Femur (tissue), 1 donor: ENCODE measurements at places on chromosomes 1 and 21.

DNA sequence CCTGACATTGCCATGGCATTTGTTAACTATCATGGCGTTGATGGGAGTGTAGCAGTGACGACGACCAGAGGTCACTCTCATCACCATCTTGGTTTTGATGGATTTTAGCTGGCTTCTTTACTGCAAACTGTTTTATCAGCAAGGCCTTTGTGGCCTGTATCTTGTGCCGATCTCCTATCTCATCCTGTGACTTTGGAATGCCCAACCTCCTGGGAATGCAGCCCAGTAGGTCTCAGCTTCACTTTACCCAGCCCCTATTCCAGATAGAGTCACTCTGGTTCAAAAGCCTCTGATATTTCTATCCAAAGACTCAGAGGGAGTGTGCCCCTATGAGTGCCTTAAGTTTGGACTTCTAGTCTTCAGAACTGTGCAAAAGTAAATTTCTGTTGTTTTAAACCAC, 130.1 kb downstream of the ADAMTS1 start:
- no peak for DNase-seq

DNA sequence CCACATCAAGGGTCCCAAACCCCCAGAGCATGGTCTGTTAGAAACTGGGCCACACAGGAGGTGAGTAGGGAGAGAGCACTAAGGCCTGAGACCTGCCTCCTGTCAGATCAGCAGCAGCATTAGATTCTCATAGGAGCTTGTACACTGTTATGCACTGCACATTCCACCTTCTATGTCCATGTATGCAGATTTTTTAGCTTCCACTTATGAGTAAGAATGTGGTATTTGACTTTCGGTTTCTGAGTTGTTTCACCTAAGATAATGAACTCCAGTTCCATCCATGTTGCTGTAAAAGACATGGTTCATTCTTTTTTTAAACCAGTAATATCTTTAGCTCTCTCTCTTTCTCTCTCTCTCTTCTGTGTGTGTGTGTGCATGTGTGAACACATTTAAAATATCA, 663 bp upstream of the GBP6 start:
- DNase-seq: no peak

DNA sequence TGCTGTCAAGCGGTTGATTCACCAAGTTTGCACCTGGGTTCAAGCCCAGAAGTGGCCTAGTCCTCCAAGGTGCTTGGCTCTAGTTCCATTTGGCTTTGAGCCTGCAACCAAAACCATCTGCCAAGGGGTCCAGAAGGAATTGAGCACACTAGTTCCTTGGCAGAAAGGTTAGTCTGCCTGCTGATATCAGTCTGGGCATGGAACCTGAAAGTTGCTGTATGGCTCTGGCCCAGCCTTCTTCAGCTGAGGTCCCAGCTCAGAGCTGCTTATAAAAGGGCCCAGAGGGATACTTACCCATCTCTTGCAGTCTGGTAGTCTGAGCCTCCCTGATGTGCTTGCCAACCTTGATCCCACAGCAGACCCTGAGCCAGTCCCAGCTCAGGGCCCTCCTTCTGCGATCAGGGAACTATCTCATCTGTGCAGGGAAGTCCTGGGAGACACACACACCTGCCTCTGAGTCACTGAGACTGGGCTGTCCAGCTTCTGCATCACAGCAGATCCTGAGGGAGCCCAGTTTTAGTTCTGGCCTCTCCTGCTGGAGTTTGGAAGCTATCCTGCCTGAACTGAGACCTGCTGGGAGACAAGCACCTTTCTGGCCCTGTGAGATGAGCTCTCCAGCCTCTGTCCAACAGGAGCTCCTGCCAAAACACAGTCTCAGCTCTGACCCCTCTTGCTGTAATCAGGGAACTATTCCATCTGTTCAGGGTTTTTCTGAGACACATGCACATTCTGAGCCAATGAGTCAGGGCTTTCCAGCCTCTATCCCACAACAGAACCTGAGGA, 75.8 kb downstream of the CTH start:
- peak; percentile 86 for DNase-seq

DNA sequence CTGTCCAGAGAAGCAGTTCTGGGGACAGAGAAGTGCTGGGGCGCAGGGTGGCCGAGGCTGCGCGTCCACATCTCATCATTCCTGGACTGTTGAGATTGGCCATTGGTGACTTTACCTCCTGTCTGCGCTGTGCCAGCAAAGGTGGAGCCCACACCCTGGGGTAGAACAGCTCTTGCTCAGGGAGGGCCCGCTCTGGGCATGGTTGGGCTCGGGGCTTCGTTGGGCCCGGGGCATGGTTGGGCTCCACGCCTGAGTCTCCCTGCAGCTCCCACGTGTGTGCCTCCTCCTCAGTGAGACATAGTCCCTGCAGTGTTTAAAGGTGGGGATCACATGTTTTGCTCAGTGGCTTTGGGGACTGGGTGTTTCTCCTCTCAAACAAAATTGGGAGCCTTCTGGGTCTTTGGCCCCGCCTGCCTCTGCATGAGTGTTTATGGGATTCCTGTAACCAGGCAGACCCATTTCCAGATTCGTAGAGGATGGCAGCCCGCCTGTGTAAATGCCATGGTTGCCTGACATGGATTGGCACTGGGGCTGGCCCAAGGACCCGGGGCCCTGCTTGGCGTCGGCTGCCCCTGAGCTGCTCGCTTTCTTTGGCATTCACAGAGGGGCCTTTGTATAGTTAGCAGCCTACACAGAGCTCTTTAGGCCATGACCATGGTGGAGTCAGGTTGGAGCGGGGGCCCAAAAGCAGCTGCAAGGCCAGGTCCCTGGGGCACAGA, 104.6 kb downstream of the TLR5 start:
- peak; percentile 55 for DNase-seq

DNA sequence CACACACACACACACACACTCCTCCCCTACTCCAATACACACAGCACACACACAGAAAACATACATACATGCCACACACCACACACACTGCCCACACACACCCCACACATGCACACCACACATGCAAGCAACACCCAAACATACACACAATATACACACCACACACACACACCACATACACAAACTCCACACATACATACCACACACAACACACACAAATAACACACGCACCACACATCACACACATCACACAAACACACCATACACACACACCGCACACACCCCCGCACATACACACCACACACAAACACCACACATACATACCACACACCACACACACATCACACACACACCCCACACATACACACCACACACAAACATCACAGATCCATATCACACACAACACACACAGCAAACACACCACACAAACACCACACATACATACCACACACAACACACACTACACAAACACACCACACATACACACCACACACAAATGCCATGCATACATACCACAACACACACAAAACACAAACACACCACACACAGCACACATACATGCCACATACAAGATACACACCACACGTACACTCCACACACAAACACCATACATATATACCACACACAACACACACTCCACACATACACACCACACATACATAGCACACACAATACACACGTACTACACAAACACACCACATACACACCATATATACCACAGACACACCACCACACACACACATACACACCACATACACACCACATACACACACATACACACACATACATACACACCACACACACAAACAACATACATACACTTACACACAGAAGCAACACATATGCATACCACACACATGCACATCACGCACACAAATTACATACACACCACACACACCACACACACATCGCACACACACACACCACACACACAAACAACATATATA, 932 bp upstream of the RAB7B start:
- DNase-seq: no peak

DNA sequence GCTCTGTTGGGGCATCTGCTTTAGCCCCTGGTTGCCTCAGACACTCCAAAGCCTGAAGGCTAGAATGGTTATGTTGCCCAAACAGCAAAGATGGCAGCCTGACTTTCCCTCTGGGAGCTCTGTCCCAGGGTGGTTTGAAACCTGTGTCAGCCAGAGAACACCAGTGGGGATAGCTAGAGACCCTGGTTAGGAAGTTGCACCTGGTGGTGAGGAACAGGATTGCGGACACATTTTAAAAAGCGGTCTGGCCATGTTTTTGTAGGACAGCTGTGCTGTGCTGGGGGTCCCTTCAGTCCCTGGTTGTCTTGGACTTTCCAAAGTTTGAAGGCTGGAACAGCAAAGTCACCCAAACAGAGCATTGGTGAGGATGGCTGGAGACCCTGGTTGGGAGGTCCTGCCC, 87.8 kb downstream of the DNM3 start:
- DNase-seq: no peak

DNA sequence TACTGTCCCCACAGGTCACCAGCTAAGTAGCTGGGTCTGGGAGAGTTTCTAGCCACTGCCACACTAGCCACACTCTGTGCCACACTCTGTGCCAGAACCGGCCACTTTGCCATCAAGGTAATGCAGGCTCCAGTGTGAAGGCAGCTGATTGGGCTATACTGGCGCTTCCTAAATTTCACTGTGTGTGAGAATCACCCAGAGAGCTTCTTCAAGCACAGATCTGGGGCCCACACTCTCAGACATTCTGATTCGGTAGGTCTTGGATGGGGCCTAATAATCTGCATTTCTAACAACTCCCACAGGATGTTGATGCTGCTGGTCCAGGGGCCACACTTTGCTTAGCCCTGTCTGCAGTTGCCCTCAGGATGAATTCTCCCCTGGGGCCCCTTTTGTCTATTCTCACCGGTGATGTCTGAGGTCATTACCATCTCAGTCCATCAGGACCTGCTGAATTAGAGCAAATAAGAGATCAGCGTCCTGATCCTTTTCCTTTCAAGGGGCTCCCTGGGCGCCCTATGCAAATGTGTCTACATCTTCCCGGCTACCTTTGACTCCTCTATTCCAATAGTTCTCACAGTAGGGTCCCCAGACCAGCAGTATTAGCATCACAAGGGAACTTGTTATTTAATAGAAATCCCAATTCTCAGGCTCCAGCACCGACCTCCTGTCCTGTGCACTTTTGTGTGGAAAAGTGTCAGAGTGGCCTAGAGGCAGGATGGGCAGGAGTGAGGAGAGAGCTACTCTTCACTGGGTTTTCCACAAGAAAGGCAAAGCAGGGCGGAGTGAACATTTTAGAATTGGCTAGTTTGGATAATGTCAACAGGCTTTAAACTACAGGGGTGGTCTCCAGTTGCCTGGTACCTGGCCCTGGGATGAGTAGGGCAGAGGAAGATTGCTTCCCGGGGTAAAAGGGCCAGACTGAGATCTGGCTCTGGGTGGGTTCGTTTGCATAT, 24.7 kb upstream of the LRRN2 start:
- no peak for DNase-seq

DNA sequence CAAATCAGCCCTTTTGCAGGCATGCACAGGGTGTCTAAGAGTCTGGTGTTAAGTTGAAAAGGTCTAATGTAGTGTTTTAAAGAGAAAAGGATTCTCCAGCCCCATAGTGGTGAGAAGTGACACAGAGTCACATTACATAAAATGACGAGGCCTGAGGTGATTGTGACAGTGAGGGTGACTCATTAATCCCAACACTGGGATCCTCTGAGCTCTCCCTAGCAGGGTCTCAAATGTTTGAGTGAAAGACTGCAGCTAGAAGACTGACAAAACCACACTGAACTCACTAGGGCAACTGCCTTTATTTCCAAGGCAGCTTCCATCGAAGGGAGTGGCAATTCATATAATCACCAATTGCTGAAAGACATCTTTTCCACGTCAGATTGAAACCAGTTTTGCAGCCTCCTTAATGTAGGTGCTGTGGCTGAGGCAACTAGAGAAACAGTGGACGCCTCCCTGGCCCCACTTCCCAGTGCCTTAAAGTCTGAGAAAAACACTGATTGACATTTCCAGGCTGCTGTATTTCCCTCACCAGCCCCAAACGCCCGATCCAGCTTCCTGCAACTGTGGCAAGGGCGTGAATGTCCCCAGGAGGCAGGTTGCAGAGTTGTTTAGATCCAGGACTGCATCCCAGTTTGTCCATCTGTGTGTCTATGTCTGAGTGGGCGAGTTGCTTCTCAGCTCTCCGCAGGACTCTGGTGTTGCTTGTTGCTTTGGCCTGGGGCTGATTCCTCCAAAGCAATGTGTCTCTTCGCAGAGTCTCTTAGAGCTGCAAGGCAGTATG, 81.4 kb downstream of the RUNX1 start:
- DNase-seq: no peak

DNA sequence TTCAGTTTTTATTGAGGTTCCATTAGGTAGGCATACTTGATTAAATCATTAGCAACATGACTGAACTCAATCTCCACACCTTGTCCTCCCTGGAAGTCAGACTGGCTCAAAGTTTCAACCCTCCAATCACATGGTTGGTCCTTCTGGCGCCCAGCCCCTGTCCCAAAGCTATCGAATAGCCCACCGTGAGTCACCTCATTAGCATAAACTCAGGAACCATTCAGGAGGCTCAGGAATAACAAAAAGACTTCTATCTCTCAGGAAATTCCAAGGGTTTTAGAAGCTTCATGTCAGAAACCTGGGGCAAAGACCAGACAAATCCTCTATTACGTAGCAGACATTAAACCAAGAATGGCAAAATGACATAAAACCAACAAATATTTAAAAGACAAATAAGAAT, 78.6 kb downstream of the RGS2 start:
- DNase-seq: no peak
